ENCODE measurements at places on chromosomes 6 and 20.

DNA sequence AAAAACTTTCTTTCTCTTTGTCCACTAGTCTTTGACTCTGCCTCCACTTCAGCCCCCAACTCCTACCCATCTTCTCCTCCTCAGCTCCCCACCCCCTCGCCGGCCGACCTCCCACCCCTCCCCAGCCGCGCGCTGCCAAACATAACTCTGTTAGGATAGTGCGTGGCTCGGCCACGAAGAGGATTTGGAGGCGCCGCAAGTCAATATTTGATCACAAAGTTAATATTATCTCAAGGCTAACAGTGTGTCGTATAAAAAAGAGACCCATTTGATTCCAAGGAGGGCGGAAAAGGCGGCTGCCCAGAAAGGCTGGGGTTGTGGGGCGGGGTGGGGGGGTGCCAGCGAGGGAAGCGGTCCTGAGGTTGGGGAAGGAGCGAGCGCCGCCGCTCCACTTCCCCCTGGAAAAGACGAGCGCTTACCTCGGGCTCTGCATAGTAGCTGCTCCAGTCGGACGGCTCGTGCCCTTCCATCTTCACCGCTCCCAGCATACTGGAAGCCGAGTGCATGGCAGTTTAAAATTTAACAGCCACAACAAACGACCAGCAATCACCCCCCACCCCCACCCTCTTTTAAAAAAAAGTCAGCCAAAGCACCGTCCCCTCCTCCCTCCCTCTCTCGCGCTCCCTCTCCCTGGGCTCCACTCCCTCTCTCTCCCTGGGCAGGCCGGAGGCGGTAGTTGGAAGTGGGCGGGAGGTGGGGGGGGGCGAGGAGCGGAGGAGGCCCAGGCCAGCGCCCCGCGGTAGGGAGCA lies 425 bp downstream of the FOXA2 start:
- no peak for DNase-seq

DNA sequence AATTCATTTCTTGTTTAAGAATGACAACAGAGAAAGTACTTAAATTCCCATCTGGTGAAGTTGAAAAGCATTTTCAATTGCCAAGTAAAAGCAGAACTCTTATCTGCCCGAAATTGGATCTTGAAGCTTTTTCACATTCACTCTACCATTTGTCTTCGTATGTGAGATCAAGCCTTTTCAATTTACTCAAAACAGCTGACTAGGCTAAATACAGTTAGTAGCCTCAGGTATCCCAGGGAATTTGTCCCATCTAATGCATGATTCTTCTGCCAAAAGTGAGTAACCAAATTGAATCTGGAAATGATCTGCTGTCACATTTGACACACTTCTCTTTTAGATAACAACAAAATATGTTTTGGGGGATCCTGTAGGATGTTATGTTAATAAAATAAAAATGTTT lies 596.8 kb upstream of the HS3ST5 start:
- no peak for DNase-seq

- DNase-seq: no peak
Observed at GRCh38 chr6:141445928-141446628, 686.6 kb upstream of the GJE1 start.

- peak; percentile 31 for DNase-seq
Observed at GRCh38 chr6:63807056-63807455, 171.5 kb downstream of the PHF3 start.

DNA sequence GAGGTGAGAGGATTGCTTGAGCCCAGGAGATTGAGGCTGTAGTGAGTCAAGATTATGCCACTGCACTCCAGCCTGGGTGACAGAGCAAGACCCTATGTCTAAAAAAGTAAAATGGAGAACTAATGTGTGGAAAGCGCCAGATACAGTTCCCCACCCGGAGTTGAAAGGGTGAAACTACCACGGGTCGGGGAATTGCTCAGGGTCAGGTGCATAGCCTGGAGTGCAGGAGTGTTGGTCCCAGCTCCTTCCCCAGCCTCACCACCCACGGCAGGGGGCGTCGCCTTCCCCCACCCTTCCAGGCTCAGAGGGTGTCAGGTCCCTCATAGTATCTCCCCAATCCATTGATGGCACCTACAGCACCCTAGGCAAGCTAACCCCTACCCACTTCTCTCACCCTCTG lies 26.1 kb downstream of the C20orf203 start:
- DNase-seq: no peak

- no peak for DNase-seq
Observed at GRCh38 chr6:170282512-170283158, 8.2 kb downstream of the DLL1 start.

DNA sequence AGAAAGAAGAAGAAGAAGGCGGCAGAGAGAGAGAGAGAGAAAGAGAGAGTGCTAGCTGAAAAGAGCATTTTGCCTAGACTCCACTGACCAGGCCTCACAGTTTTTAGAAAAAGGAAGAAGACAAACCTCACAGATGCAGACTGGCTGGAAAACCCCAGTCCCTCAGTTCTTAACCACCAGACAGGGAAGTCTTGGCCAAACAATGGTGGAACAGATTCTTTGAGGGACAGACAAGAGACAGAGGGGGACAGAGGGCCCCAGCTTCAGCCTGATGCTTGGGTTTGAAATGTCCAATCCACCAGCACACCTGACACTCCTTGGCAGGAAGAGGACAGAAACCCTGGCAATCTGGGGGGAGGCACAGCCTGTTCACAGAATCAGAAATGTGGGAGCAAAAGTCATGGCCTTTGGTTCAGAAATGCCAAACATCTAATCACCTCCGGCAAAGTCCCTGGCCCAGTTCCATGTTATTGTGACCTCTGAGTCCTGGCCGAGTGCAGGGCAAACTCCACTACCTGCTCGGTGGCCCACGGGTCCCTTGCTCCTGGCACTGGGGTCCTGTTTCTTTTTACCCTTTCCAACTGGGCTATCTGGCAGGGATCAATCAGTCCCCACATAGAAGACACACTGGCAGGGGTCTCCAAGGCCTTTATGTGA lies 235.2 kb downstream of the LY86 start:
- DNase-seq: no peak

- DNase-seq: no peak
Observed at GRCh38 chr20:51597389-51598231, 55.1 kb upstream of the NFATC2 start.

Measured in iris pigment epithelial cell (primary cell).